ENCODE measurements at places on chromosomes 7 and 10. TPM values are rescaled to one million over a fixed set of nuclear protein-coding genes. Genes with fewer than 3 reads are reported as not detected.
A peak's percentile ranks its signal among the peaks of the same experiment; 100 is the strongest.

GRCh38 chr7:7424151-7424873 lies 111.4 kb downstream of the COL28A1 start:
- no peaks in the 10 kb centered on the region for H3K36me3 ChIP-seq
- H3K4me1 ChIP-seq = no peaks in the 10 kb centered on the region
- no peaks in the 10 kb centered on the region for H3K27me3 ChIP-seq
- DNase-seq = peak; percentile 76
- H3K4me3 ChIP-seq = peak overlapping the region; percentile 92

DNA sequence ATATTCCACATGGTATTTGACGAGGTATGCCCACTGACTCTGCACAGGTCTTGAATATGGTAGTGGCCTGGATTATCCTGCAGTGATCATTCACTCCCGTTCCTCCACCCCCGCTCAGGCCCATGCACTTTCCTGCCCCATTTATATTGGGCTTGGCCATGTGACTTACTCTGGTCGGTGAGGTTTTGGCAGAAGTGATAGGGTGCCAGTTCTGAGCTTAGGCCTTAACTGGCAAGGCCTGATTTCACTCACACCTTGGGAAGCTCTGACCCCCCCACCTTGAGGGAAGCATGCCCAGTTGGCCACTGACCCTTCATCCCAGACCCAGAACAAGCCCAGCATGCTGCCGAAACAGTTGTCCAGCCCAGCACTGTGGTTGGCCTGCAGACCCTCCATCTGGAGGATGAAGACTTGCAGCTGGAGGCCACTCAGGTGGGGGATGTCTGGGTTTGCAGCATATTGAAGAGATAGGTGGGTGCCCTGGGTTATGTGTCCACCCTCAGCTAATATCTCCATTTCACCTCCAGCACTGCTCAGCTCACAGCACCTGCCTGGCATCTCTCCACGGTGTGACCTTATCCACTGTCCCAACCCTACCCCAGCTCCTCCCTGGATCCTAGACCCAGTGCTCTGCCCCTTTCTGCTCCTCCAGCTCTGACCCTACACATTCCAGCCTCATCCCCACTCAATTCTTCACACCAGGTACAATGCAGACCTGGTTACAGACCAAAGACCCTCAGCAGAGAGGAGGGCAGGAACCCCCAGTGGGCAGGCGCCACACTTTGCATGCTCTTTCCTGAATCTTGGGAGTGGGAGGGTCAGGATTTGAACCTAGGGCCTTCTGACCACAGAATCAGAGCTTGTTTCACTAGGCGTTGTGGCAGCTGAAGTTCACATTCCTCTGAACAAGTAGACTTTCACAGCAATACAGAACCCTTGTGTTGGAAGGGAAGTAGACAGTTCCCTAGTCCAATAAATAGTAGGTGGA lies 138.1 kb upstream of the CHST15 start:
- H3K27me3 ChIP-seq = no peaks in the 10 kb centered on the region
- no peak overlapping the region for H3K27ac ChIP-seq
- no peaks in the 10 kb centered on the region for H3K4me1 ChIP-seq
- no peaks in the 10 kb centered on the region for H3K36me3 ChIP-seq

- H3K36me3 ChIP-seq = no peaks in the 10 kb centered on the region
- H3K4me3 ChIP-seq = no peak overlapping the region
- peak; percentile 14 for DNase-seq
- H3K27ac ChIP-seq = no peak overlapping the region
- no peaks in the 10 kb centered on the region for H3K4me1 ChIP-seq
Observed at GRCh38 chr10:130757821-130758489, 553.6 kb downstream of the TCERG1L start.

- no peaks in the 10 kb centered on the region for H3K27me3 ChIP-seq
- DNase-seq = no peak
- no peak overlapping the region for H3K4me3 ChIP-seq
- H3K27ac ChIP-seq = peak overlapping the region; percentile 71
Observed at GRCh38 chr7:127674361-127674760, 22.4 kb downstream of the SND1 start.

- peak overlapping the region; percentile 18 for H3K27ac ChIP-seq
- H3K27me3 ChIP-seq = no peaks in the 10 kb centered on the region
- no peaks in the 10 kb centered on the region for H3K36me3 ChIP-seq
- H3K4me3 ChIP-seq = peak overlapping the region; percentile 1
- peak; percentile 89 for DNase-seq
Observed at GRCh38 chr7:159030490-159031134, 114.1 kb downstream of the VIPR2 start.

DNA sequence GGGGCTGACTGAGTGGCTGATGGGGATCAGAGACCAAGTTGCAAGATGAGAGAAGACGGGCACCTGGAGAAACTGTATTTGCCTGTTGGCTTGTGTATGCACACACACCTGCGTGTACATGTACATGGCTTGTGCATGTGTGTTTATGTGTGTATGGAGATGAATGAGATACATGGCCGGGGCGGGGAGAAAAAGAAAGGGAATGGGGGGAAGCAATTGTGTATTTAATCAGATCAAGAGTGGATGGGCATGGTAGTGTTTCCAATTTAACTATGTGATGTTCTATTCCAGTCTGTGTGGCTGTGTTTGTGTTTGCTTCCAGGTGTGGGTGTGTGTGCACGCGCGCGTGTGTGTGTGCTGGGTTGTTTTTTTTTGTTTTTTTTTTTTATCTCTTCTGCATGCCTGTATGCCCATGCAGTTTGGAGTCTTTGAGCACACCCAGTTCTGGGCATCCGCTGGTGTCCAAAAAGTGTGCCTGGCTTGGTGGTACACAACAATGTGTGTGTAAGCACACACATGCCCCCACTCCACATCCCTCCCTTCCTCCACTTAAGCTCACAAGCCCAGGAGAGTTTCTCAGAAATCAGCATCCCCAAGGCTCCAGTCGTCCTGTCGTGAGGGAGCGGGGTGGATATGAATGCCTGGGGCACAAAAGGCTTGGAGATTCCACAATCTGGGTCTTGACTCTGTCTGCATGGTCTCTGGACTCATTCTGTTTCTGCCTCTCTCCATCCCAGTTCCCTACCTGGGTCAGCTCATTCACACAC lies 2.5 kb upstream of the VGF start:
- no peaks in the 10 kb centered on the region for H3K4me1 ChIP-seq
- no peak for DNase-seq
- H3K36me3 ChIP-seq = no peaks in the 10 kb centered on the region

DNA sequence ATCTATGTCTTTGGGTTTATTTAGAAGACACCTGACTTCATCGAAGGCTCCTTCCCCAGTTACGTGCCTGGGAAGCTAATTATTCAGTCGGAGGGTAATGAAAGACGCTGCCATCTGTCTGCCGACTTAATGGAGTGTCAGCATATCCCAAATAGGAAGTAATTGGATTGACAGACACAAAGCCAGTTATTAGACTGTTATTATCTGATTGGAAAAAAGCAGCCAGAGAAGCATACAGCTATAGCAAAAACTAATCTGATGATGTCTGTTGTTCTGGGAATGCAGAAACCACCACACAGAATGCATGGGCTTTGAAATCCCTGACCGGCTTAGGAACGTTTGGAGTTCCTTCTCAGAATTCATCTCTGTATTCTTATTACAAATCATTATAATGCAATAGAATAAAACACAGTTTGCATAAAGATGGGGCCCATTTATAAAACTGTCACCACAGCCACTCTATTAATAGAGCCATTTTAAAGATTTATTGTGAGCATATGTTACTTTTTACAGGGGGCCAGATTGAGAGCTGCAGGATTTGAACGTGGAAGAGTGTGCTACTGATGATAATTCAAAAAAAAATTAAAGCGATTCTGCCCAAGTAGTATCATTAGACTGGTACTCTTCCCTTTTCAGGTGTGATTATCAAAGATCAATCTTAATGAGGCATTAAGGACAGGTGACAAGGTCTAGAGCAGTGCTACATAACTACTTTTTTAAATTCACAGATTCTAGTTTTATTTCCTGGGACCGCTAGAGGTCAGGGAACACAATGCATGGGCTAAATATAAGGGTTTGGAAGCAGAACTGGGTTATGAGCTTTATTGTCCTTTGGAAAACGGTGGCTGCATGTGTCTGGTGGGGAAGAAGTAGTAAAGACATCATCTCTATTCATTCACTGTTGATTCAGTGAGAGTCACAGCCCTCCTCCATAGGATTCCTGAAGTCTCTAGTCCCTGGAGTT lies 330.1 kb upstream of the LRGUK start:
- H3K27ac ChIP-seq = no peak overlapping the region
- no peak for DNase-seq
- no peak overlapping the region for H3K4me3 ChIP-seq

DNA sequence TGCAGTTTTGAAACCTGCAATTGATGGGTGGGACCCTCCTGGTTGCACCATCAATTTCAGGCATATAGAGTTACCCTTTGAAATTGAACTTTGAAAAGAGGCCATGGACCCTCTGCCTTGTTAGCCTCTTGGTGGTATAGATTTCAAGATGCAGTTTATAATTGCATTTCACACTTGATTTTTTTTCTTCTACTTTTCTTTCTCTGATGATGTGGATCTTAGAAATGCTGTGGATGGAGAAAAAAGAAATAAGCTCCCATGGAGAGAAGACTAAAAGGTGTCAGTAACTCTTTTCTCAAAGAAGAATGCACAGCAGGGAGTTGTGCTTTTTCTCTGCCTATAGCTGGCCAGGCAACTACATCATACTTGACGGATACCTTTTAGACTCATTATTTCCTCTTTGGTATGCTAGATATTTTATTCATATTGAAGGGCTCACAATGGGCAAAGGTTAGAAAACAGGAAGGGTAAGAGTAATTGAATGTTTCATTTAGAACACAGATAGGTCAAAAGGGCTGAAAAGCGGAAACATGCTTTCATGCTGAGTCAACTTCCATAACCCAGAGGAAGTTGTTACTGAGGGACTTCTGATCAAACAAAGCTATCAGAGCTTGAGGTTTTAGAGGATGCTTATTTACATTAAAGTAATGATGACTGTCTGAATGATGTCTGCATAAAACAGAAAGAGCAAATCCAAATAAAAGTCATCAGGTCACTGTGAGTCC lies 773.2 kb upstream of the LRRN3 start:
- H3K27me3 ChIP-seq = no peaks in the 10 kb centered on the region
- H3K4me3 ChIP-seq = no peak overlapping the region
- no peaks in the 10 kb centered on the region for H3K36me3 ChIP-seq

GRCh38 chr7:96241855-96242254 lies 80.0 kb downstream of the SLC25A13 start:
- H3K4me3 ChIP-seq = no peak overlapping the region
- H3K27ac ChIP-seq = no peak overlapping the region
- H3K36me3 ChIP-seq = no peaks in the 10 kb centered on the region
- DNase-seq = no peak
- H3K27me3 ChIP-seq = no peaks in the 10 kb centered on the region
- H3K4me1 ChIP-seq = no peaks in the 10 kb centered on the region

The PROSER2 gene
- polyA plus RNA-seq = 1.4 TPM

The LIPJ gene
- not detected for polyA plus RNA-seq

The RNF148 gene
- polyA plus RNA-seq = not detected

The SLC18A2 gene
- 0.08 TPM for polyA plus RNA-seq

The VSTM4 gene
- 11.4 TPM for polyA plus RNA-seq

The SORBS1 gene
- polyA plus RNA-seq = 371 TPM

Measured in aorta (tissue), 5 donors.